ENCODE measurements at places on chromosomes 7 and 10. TPM values are rescaled to one million over a fixed set of nuclear protein-coding genes. Genes with fewer than 3 reads are reported as not detected.

- DNase-seq: no peak
Measured at GRCh38 chr7:155289107-155289506, 8.6 kb upstream of the INSIG1 start.

The MMP21 gene
- total RNA-seq: 0.38 TPM

- peak; percentile 41 for DNase-seq
Measured at GRCh38 chr7:659996-660395, 66.5 kb upstream of the DNAAF5 start.

GRCh38 chr10:104924101-104924795 lies 283.2 kb downstream of the SORCS3 start:
- no peak for DNase-seq

DNA sequence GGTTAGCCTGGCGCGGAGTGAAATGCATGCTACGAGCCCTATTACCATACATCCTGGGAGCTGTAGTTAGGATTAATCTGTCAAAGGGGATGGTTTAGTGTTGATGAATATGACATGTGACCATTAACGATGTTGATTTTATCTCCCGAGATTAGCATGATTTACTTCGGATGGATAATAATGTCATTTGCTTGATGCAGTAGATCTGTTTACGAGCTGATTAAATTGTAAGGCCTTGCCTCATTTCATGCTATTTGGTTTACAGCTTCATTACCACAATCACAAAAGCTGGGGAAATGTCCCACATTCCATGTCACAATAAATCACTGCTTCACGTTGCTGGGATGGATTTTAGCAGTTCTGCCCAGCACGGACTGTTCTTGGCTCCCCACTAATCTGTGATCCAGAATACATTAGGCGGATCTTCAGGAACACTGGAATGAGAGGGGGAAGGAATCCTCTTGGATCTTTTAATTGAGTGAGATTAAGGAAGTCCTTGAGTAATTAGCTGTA lies 22.3 kb downstream of the ZNF503 start:
- DNase-seq: no peak

- DNase-seq: no peak
Measured at GRCh38 chr7:135994466-135995205, 17.5 kb upstream of the MTPN start.

DNA sequence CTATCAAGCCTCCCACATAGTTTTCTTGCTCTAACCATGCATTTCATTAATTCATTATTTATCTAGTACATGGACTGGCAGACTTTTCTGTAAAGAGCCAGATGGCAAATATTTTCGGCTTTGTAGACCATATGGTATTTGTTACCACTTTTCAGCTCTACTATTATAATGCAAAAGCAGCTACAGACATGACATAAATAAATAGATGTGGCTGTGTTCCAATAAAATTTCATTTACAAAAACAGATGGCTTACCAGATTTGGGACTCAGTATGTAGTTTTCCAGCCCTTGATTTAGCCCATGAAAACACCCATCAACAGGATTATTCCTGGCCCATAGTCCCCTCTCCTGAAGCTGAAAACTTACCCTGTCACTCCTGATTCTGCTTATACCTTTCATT lies 32.1 kb downstream of the PLCE1 start:
- no peak for DNase-seq

DNA sequence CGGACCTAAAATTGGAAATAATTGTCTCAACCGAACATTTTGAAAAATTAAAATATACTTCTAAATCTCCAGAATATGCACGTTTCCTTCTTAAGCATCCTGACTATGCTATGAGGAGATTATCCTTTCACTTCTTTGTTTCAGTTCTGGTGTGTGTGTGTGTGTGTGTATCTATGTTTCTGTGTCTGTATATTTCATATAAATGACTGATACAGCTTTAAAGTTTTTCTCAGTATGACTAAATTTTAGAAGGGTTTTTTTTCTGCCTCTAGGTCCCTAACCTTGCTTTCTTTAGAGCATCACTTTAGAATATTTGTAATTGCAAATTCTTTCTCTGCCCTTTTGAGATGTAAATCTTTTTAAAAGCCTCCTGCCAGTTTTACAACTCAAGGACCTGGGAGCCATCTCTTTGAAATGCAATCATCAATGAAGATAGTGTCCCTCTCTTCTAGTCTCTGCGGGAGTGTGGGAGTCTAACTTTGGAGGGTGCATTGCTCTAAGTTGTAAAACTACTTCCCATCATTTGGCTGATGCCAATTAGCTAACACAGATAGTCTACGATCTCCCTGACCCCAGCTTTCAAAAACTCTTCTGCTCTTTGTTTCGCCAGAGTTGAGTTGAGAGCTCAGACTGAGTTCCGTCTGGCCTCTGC lies 782.0 kb upstream of the ZWINT start:
- DNase-seq: no peak

DNA sequence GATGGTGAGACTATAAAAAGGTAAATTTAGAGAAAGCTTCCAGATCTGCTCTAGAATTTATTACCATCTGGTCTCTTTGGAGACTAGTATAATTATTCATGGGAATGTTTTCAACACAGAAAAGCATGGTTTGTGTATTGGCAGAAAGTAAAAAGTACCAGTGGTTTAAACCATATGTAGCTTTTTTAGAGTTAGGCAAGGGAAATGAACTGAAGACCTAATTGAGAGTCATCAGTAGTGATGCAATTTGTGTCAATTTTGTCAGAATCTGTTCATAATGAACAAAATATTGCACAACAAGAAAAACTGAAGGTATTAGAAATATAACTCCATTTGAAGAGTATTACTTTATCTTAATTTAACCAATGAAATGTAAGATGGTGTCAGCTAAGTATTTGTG lies 181.4 kb downstream of the ADK start:
- no peak for DNase-seq

DNA sequence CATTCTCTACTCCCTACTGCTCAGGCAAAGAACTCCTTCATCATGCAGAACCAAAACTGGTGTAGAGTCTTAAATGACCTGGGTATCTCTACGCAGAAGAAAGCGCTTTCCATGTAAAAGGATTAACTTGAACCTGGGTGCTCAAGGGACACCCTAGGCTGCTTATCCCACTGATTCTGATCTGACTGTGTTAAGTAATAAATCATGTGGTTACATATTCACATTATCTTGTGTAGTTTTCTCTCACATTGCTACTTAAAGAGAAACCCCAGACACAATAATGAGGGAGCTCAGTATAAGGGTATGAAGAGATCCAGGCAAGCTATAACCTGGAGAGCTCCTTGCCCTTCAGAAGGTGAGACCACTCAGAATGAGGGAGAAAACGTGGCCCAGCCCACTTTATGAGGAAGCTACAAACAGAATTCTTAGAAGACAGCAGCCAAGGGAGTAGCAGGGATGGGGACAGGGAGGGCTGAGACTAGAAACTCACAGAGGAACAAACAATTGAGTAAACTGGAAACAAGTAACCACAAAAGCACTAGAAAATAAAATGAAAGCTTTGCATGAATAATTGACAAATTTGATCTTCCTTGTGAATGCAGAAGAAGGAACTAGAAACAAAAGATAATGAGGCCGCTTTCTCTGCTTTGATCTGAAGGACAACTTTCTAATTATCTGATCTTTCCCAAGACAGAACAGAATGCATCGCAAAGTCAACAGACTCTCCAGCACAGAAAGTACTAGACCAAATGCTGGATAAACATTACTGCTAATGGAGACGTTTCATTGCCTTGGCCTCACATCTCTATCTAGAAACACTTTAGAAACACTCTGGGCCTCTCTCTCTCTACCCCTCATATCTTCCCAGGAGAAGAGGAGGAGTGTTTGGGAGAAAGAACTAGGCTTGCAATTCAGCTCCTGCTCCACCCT lies 76.1 kb downstream of the LRRC17 start:
- DNase-seq: no peak

The KIFBP gene
- 26.3 TPM for total RNA-seq

The NAT16 gene
- not detected for total RNA-seq

- no peak for DNase-seq
Measured at GRCh38 chr10:91153508-91153907, 67.0 kb upstream of the PCGF5 start.

GRCh38 chr7:22853674-22854157 lies 31.1 kb upstream of the TOMM7 start:
- DNase-seq: no peak

GRCh38 chr7:33108554-33109004 lies 625 bp downstream of the RP9 start:
- DNase-seq: no peak

DNA sequence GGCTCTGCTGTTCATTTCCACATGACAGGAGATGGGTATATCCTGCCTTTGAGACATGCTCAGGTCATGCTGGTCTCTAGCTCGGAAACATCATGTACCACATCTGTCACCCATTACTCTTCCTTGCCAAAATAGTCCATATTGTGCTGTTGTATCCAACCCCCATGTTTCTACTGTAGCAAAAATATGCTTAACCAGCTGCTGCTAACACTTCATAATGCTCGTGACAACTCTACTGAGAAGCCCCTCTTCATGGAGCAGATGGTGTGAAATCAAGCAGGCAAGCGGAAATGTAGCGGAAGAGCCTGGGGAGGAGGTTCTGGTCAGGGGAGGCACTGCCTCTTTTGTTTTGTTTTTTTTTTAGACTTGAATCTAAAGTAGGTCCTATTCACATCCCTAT lies 82.9 kb downstream of the NPY start:
- DNase-seq: no peak

The RPEL1 gene
- total RNA-seq: not detected

- no peak for DNase-seq
Measured at GRCh38 chr7:12987238-12987637, 299.8 kb downstream of the ARL4A start.

GRCh38 chr7:37448636-37449361 lies at the start of gene ELMO1:
TSS of gene ELMO1 (minus strand) at chr7:37448864. CDS start at chr7:37342690, 106,174 bp downstream.
- peak; percentile 94 for DNase-seq

The PDGFA gene
- total RNA-seq: 63.1 TPM

- peak; percentile 54 for DNase-seq
Measured at GRCh38 chr7:7181519-7182155, 707 bp upstream of the C1GALT1 start.

The NUTM2E gene
- total RNA-seq: 0.46 TPM

- no peak for DNase-seq
Measured at GRCh38 chr10:80253266-80253962, 36.0 kb downstream of the MAT1A start.

GRCh38 chr10:84175436-84175835 lies 1.8 kb downstream of the GPR15LG start:
- DNase-seq: no peak

DNA sequence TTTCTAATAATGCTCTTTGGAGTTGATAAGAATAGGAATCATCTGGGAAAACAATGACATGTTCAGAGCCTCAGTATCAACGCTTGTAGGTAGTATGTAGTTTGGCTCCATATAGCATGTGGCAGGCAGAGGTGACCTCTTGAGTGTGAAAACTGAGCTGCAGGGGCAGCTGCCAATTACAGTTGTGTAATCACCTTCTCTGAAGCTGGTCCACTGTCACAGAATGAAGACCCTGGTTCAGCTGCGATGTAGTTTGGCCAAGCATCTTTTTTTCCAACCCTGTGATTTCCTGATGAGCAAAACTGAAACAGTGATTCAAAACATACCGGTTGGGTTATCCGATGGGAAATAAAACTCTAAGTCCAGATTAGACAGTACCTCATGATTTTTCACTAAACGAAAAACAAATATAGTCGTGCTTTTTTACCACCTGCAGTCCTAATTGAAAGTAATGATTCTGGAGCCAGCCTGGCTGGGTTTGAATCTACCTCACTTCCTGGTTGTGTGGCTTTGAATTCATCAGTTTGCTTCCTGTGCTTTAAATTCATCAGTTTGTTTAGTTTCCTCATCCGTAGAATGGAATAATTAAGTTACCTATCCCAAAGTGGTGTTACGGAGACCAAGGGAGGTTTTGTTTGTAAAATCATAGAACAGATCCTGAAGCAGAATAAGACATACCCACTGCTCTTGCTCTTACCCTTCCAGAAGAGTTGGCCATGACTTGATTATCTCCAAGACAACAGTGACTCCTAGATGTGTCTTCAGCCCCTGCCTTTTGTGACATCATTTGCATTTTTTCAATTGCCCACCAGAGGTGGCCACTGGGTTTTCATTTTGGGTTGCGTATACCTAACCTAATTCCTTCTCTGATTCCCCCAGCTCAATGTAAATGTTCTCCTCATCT lies 87.4 kb downstream of the CELF2 start:
- DNase-seq: no peak

The SAMD9L gene
- 11.5 TPM for total RNA-seq

- DNase-seq: peak; percentile 85
Measured at GRCh38 chr7:100568896-100569844, 4.5 kb downstream of the SAP25 start.

DNA sequence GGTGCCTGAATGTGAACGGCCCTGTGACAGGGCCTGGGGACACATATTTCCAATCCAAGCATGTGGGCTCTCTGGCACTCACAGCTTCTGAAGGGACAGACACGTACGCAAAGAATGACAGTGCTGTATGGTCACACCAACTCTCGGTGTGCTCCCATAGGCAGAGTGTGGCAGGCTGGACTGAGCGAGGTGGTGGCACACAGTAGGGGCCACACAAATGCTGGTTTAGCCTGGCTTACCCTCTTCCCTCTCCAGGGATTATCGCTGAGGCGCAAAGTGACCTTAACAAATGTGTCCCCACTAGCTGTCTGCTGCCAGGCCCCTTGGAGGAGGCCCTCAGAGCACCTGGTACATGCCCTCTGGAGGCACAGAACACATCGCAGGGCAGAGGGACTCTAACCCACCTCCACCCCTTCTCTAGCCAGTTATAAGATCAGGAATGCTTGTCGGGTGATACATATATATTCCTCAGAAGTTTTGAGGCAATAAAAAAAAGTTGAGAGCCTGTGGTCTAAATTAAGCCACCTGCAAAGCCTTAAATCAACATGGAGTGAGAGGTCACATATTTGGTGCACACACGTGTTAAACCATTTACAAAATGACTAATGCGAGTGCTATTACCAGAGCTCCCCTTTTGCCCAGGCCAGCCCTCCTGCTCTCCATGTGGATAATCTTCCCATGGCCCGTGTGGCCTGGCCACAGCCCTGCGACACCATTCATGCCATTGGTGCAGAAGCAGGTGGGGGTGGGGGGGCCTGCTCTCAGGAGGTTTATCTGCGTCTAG lies 262.8 kb upstream of the GRB10 start:
- no peak for DNase-seq

The HOXA4 gene
- total RNA-seq: 9.5 TPM

DNA sequence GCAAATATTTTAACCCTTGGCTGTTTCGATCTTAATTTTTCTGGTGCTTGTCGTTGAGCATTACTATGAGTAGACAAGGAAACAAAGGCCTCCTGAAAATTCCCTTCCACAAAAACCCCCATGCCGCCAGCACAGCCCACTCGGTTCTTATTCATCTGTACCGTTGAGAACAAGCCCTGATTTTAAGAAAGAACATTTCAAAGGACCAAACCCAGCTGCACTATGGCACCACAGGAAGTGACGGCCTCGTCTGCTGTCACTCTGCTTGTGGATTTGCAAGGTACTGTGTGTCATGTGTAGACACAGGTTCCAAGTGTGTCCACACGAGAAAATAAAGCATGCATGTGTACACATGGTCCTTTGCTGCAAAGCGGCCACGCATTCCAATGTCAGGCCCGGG lies 285.2 kb downstream of the DNAJB6 start:
- peak; percentile 46 for DNase-seq

Measured in posterior vena cava (tissue), 2 donors.